NB4 (cell line): ENCODE measurements at places on chromosomes 5 and 9.

DNA sequence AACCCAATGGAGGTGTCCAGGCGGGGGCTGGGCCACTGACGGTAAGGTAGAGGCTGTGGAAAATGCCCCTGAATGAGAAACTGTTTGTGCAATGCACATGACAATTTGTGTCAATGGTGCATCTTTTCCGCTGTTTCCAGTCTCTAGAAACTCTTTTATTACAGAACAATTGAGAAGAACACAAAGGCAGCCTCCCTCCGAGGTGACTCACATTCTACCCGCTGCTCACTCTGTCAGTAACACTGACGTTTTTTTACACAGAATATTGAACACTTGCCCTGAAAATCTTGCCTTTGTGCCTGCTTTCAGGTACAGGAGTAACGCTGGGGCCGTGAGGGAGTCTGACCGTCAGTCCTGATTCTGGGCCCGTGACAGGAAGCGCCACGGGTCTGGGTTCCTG lies 11.7 kb upstream of the TENT4A start:
- no peak for DNase-seq

DNA sequence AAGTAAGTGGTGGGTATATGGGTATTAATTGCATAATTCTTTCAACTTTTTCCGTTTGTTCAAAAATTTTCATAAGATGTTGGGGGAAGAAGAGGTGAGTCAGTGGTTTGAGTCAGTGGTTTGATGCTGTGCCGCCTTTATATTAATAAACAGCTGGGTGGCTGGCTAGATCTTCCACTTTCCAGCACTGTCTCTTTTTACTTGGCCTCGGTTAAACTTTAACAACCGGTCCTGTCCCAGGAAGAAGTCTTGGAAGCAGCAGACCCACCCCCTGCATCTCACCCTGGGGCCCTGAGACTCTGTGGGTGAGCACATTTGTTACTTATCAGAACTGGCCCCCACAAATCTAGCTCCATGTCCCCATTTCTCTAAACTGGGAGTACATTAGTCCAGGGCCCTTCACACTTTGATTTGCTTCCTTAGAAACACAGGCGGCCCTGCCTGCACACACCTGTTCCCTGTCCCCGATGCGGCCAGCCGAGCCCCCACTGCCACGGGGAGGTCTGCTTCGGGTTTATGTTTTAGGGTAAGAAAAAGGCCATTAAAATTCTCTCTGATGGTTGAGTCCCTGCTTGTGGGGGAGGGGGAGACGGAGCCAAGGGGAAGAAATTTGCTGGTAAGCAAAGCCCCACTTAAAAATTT lies 90.7 kb downstream of the PTCH1 start:
- DNase-seq, result peak; percentile 26

- DNase-seq, result no peak
Measured at GRCh38 chr5:146440870-146441495, 6.2 kb upstream of the TCERG1 start.

DNA sequence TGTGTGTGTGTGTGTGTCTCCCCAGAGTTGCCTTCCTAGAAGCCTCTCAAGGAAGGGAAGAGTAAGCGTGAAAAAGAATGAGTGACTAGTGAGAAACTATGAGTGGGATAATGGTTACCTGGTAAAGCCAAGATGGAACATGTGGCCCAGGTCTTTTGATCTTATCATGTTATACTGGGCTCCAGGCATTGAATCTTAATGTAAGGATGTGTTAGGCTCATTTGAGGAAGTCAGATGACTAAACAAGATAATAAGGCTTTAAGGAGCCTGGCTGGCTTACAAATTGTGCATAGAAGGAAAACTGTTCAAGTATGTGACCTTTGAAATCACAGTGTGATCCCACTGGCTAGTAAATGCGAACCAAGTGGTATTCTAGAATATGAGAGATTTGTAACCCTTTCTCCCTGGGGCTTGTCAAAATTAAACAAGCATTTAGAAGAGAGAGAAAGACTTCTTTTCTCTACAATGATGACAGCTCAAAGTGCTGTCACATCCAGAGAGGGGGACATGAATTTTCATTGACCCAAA lies 29.9 kb upstream of the HMHB1 start:
- peak; percentile 7 for DNase-seq

DNA sequence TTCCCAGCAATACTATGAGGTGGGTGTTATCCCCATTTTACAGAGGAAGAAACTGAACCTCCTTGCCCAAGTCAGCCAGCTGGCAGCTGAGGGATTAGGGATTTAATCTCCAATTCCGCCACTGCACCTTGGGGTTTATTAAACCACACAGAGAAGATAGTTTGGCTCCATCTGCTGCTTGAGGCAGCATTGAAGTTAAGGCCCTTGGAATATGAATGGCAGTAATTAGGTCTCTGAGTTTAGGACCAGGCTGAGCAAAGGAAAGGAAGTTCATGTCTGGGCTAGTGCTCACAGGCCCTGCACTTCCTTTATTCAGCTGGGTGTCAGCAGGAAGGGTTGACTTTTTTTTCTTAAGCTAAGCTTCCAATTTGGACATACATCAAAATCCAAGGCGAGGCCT lies 86.9 kb upstream of the GDNF start:
- DNase-seq, result peak; percentile 4

GRCh38 chr9:129289131-129289731 lies 111.2 kb upstream of the IER5L start:
- no peak for DNase-seq

- no peak for DNase-seq
Measured at GRCh38 chr5:115272297-115272958, 9.8 kb upstream of the PGGT1B start.

GRCh38 chr9:15333376-15333881 lies 26.4 kb upstream of the TTC39B start:
- DNase-seq, result no peak

GRCh38 chr9:18786196-18786595 lies 246.8 kb downstream of the SAXO1 start:
- DNase-seq, result no peak

DNA sequence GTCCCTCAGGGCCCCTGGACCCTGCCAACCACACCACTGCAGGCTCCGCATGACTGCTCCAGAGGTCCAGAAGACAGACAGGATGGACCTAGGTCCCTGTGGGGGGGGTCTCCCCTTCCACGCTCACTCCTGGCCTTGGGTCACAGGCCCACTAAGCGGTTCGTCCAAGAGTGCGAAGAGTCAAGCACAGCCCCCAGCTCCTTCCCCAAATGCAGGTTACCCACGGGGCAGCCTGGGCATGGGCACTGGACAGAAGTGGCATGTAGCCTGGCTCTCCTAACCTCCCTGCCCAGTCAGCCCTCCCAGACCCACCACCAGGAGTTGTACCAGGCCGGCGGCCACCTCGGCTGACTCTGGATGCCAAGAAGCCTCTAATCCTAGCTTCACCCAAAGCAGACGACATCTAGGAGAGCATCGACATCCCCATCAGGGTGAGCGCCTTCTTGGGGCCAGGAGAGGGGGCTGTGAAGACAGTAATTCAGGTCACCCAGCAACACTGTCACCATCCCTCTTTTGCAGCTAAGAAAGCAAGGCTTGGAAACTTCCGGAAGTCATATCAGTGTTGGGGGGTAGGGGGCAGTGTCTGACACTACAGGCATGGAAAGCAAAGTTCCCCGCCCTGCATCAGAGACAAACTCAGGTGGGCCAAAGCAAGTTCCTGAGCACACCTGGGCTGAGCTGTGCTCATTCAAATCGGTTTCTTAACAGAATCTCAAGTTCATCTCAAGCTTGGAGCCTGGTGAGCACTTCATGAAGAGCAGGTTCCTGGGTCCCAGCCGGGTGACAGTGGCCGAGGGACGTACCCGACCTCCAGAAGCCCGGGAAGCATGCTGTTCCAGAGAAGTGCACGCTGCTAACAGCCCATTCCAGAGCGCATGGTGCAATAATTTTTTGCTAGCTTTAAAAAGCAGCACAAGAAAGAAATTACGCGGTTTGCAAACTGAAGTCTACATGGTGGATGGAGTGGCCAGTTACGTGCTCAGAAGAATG lies 68.7 kb downstream of the SEMA4D start:
- DNase-seq, result peak; percentile 62

DNA sequence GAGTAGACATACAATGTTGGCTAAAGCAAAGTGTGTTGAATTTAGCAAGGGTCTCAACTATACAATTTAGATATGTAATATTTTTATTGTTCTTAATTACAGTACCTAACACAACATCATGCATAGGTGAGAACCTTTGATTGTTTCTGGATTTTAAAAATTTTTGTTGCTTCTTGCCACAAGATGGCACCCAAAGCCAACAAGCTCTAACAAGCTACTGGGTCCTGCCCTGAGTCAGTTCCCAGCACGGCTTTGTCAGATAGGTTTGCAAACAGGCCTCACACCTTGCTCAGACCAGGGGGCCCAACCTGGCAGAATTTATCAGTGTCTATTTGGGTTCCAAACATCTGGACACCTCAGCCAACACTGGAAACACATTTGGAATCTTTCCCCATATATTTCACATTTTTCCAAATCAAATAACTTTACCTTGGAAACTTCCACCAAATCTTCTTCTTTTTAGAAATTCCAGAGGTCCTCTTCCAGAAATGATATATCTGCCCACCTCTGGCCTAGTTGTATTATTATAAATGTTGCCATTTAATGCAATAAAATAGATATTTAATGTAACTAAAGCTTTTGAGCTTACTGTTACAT lies 49.5 kb upstream of the EGFLAM start:
- DNase-seq, result peak; percentile 52

DNA sequence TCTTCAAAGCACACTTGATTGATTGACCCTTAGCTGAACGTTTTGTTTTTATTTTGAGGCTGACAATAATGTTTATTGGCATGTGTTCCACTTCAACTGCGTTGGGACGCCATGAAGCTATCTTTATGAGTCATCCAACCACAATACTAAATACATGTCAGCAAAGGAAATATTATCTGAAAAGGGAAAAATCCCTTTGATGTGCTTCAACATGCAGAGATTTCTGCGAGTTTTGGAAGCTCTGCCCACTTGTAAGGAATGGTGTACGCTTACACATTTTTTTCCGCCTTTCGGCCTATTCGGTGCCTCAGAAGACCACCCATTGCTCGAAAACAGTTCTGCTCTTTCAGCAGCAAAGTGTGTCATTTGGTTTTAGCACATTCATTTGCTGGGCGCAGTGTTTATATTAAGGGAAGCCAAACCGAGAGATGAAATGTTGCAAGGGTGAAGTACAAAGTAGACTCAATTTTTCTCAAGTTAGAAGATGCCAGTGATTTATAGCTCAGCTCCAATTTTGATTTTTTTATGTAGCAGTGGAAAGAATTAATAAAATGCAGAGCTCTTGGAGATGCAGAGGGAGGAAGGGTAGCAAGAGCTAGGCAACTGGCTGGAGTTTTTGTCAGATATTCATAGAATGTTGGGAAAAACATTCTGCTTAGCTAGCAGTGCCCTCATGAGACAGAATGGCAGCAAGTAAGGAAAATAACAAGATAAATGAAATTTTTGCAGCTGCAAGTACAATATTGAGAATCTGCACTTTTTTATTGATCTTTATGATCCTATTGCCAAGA lies 68.9 kb downstream of the PRDM6 start:
- DNase-seq, result no peak

DNA sequence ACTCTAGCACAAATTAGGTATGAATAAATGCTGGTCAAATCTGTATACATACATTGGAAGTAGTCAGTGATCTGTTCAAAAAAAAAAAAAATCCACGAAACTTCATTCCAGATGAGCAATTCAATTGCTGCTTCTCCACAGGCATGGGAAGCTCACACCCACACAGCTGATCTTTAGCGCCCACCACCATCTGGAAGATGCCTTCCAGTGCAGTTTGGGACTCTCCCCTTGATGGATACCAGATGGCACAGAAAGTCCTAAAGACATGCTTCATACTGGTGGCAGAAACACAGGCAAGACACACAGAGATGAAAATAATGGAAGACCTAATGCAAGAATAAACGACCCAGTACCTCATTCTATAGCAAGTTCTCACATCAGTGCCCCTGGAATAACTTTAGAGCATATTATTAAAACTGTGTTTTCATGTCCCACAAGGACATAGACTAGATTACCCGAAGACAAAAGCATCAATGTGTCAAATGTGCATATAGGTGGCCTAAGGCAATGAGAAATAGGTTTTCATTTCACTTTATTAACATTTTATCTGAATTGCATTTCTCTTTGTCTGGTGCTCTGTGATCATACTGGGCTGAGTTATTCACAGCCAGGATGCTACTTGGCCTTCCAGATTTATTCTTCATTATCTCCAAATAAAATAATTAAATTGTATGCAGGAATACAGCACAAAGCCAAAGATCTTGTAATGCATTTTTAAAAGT lies 135.4 kb upstream of the TAS2R1 start:
- DNase-seq, result no peak

- DNase-seq, result no peak
Measured at GRCh38 chr5:135508496-135509005, 27.2 kb downstream of the NEUROG1 start.

DNA sequence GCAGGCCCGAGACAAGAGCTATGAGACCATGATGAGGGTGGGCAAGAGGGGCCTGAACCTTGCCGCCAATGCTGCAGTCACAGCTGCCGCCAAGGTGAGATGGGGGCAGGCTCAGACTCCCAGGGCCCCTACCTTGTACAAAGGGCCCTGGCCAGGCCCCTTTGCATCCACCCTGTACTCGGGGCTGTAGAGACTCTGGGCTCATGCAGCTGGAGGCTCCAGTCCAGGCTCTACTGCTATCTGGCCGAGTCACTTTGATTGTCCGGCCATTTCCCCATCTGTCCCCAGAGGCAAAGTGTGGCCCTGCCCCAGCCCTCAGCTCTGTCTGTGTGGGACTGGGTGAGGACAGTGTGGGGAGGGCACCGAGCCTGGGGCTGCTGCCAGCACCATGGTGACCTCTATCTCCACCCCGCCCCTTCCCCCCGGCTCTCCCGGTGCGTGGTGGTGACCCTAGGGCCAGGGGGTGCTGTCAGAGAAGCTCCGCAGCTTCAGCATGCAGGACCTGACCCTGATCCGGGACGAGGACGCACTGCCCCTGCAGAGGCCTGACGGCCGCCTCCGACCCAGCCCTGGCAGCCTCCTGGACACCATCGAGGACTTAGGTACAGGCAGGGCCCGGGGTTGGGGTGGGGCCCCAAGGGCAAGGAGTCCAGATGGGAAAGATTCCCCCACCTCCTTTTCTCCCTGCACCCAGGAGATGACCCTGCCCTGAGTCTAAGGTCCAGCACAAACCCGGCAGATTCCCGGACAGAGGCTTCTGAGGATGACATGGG lies 6.1 kb downstream of the REEP2 start:
- DNase-seq, result no peak

DNA sequence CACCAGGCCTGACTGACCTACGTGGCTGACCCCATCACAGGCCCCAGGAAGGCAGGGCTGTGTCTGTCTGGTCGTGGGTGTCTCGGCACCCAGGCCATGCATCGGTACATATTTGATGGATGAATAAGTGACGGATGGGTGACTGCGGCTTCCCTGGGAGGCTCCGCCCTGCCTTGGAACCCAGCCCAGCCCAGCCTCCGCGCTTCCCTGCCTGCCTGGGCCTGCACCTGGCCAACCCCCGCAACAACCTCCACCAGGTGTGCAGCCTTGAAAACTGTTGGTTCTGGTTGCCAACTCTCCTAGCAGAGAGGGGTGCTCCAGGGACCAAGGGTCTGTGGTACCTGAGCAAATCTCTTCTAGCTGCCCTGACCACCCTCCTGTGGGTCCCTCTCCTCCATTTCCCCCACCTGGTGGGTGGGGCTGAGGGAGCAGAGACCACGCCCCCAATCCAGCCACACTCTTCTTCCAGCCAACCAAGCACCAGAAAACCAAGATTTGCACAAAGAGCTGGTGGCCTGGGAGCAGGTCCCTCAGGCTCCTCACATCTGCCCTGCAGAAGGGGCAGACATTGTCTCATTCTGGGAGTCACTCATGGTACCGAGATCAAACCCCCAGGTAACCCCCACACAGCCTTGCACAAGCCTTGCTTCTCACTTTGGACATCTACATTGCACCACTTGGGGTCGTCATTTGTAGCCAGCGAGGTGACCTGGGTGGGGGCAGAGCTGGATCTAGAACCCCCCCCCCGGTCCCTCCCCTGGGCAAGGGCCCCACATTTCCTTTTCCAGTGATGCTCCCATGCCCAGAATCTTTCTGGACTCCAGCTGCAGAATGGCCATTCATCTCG lies 100.6 kb upstream of the IER5L start:
- DNase-seq, result peak; percentile 5
